ENCODE measurements at places on chromosomes 12 and 14.

- DNase-seq, result no peak
Observed at GRCh38 chr14:90499121-90499520, 102.3 kb downstream of the CALM1 start.

GRCh38 chr12:8696442-8697090 lies 1.2 kb upstream of the RIMKLB start:
- DNase-seq, result no peak

GRCh38 chr14:97723351-97723750 lies 926.2 kb downstream of the VRK1 start:
- DNase-seq, result no peak

DNA sequence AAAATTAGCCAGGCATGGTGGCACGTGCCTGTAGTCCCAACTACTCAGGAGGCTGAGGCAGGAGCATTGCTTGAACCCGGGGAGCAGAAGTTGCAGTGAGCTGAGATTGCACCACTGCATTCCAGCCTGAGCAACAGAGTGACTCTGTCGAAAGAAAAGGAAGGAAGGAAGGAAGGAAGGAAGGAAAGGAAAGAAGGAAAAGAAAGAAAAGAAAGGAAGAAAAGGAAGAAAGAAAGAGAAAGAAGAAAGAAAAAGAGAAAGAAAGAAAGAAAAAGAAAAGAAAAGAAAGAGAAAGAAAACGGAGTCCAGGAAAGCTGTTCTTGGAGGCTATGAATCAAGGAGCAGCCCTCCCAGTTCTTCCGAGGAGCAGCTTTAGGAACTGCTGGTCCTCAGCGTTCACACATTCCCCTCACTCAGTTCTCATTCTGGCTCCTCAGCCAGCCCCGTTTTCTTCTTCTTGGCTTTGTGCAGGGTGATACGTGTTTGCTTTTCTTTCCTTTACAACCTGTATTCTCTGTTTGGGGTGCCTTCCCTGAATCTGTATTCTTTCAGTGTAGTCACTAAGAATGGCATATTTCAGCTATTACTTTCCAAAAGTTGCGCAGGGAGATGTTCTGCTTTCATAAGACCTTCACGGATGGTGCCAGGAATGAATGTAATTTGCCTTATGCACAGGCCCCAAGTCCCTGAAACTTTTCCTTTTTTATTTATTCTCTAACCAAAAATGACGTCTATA lies 12.2 kb downstream of the FBXL14 start:
- DNase-seq, result no peak

DNA sequence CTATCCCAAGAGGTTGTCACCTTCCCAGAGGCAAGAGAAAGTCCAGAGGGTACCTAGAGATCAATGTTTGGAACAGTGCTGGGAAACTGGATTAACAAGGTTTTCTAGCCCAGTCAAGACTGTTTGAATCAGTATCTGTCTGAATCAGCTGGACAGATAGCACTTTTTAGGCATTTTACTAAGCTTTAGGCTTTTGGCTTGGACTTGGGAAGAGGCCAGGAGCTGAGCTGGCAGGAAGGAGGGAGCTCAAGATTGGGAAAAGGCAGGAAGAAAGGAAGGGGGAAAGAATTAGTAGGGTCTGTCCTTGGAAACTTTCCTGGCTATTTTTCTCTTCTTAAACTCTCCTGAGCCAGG lies 8.3 kb downstream of the IKZF4 start:
- no peak for DNase-seq

GRCh38 chr14:89400529-89400928 lies 16.5 kb downstream of the FOXN3 start:
- DNase-seq, result no peak

DNA sequence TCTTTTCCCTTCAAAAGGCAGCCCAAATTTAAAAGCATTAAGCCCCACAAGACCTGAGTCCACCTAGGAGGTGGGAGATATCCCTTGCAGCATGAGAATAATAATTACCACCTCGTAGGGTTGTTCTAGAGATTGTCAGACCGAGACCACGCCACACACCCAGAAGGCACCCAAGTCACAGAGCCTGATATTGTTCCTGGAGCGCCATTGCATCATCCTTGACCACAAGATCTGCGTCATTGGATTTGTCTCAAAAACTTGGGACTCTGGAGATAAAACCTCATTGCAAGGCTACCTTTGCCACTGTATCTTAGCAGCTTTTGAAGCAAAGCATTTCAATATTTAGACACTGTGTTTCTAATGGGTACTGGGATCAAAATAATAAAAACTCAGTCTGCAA lies 29.4 kb upstream of the PPP2R5C start:
- DNase-seq, result no peak

DNA sequence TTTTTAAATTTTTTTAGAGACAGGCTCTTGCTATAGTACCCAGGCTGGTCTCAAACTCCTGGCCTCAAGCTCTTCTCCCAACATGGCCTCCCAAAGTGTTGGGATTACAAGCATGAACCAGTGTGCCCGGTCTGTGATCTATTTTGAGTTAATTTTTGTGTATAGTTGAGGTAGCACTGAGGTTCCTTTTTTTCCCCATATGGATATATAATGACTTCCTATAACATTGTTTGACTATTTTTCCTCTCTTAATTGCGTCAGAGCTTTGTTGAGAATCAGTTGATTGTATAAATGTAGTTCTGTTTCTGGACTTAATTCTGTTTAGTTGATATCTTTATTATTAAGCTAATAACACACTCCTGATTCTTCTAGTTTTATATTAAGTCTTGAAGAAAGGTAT lies 8.6 kb upstream of the M6PR start:
- DNase-seq, result no peak

DNA sequence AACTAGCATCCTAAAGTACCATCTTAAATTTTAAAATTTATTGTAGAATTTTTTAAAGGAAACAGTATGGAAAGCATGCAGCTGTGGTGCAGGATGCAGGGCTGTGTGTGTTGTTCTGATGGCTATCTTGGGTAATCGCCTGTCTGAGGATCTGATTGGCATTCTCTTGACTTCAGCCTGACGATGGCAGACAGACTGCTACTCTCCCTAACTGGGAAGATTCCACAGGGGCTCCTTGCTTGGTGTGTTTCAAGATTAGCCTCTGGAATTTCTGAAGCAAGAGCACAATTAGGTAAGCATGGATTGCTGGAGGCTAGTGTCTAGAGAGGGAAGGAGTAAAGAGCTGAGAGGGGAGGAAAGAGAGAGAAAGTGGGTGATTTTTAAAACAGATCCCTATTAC lies 696.8 kb upstream of the LRFN5 start:
- DNase-seq, result no peak

DNA sequence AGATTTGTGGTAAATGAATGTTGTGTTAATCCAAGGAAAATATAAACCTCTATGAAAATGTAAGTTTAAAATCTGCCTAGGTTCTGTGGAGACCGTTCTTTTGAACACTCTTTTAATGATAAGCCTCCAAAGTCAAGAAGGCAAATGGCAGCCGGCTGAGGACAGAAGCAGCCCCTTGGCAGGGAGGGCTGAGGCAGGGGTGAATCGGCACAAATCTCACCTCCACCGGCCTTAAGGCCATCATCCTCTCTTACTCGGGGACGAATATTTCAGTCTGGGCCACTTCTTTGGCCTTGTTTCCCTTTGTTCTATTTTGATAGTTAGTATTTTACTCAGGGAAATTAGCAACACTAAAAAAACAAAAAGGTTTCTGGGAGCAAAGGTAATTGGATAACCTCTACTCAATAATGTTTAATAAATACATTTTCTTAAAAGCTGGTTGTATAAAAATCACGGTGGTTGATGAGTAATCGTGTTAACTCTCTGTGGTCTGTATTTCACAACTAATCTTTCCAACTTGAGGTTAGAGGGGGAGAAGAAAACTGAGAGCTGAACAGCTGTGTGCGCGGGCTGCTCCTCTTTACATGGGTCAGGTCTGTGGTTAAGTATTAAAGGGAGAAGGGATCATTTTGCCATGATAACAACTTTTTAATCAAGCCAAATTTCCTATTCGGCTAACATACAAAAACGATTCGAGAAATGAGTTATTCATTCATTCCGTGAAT lies 18.6 kb downstream of the LGMN start:
- no peak for DNase-seq

DNA sequence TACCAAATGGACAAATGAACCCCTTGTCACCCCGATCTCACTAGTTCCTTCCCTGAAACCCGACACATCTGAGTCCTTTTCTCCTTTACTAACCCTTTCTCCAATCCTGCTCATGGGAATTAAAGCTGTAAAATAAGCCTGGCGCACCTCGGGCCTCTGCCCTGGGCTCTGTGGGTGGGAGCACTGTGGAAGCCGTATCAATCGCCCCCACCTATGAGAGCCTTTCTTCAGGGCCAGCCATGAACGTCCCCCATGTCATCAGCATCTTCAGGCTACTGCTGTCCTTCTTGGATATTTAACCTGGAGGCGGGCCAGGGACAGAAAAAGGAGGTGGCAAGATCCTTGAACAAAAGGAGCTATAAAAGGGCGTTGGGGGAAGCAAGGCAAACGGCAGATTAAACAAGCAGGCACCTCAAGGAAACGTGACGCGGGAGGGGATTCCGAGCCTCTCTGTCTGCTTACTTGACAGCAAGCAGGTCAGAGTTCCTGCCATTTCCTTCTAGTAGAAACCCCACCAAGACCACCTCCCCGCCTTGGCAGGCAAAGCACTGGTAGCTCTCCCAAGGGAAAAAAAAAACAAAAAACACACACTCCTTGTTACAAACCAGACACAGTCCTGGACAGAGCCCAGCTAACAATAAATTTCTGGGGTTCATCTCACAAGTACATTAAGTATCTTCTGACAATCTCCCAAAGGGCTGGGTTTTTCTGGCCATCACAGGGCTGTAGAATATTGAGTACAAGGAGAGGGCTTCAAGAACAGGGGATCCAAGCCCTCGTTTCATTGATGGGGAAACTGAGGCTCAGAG lies 62.9 kb downstream of the DPF3 start:
- DNase-seq, result no peak

DNA sequence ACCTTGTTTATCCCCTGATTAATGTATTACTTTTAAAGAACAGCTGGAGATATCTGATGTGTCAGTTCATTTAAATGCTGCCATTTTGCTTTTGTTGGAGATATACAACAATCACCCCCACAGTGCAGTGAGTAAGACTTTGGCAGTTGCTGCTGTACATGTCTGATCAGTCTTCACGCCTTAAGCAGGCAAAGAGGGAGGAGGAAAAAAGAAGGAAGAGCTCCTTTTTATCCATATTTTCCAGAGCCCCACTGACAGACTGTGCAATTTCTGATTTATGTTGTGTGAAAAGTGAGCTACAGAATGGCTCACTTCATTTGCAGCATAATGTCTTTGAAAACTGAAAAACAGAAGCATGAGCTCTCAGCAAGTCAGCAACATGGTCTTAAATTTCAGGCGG lies 319.7 kb upstream of the LRIG3 start:
- DNase-seq, result no peak

- no peak for DNase-seq
Observed at GRCh38 chr12:12529783-12530421, 32.8 kb downstream of the DUSP16 start.

GRCh38 chr12:28446031-28446430 lies 255.8 kb downstream of the CCDC91 start:
- DNase-seq, result no peak

DNA sequence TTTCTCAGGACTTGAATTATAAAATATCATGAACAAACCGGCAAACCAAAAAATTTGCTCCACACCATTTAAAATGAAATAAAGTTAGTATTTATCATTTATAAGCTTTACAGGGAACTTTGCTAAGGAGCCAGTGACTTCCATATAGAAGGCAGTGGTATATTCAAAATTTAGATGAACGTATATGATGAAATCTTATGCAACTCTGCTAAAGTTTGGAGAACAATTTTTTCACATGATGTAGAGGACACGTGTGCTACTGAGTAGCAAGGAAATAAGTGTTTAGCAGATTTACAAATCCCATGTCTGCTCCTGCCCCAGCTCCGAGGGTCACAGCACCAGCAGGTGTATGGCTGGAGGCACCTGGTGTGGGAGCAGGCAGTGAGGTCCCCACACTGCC lies 70.8 kb upstream of the IFNG-AS1 start:
- no peak for DNase-seq

- no peak for DNase-seq
Observed at GRCh38 chr12:80242321-80242720, 143.0 kb downstream of the OTOGL start.

- DNase-seq, result no peak
Observed at GRCh38 chr14:53925201-53925766, 31.3 kb downstream of the BMP4 start.

DNA sequence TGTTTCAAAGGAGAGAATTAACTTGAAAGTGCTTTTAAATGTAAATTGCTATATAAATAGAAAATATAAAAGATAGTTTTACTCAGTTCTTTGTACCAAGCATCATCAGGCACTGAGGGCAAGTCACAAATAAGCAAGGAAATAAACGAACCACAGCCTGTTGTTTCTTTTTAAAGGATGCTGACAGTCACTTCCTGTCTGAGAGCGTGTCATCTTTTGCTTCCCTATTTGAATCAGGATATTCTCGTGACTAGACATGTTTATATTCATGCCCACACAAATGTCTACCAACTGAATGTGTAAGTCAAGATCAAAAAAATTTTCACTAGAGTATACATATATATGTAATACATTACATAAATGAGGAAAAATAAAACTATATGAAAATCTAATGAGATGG lies 31.4 kb upstream of the SLC2A13 start:
- DNase-seq, result no peak

GRCh38 chr14:50533241-50533705 lies 904 bp upstream of the MAP4K5 start:
- no peak for DNase-seq

Measured in NCI-H1694 treated with DMSO at 0.1 percent for 48 hours (cell line).